ENCODE measurements at places on chromosomes 7 and 10.

GRCh38 chr10:109727436-109727835, 195.9 kb downstream of the XPNPEP1 start:
- no peak for DNase-seq

DNA sequence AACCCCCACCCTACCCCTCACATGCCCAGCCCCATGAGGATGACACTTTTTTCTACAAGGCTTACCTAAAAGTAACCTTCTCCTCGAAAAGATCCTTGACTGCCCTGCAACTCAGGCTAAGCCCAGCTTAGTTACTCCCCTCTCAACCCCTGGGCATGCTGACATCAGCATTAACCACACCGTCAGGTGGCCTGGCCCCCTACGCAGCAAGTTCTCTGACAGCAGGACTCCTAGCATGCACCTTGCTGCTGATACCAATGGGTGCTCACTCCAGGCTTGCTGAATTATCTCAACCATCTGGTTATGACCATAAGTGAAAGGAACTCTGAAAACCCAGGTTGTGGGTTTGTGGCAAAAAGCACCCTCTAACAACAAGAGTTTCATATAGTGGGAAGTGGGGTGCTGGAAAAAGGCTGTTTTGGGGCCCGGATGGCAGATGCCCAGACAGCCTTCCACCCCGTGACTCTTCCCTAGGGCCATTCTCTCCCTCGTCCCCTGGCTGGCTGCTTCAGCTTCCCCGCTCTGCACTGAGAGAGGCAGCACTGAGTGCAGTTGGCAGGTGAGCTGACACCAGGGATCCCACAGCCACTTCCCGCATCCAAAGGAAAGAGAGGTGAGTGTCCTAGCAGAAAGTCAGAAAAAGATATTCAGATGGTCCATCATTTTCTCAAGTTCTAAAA, 518.9 kb downstream of the KCNMA1 start:
- DNase-seq, result no peak

DNA sequence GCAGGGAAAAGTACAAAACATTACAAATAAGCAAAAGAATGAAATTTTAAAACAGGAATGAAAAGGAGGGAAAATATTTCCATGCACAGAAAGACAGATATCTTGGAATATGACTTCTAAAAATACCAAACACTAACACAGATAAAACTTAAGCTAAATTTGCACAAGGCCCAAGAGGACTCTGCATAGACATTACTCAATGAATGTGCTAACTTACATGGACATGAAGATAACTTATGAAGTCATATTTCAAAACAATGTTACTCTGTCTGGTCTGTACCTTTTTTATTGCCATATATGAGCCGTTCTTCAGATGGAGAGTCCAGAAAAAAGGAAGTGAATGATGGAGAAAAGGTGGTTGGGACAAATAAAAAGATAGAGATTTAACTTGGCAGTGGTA, 15.0 kb upstream of the MSS51 start:
- no peak for DNase-seq

GRCh38 chr7:66952343-66953043, 31.5 kb downstream of the TMEM248 start:
- peak; percentile 84 for DNase-seq
